ENCODE measurements at places on chromosomes 2 and 18. TPM values are rescaled to one million over a fixed set of nuclear protein-coding genes. Genes with fewer than 3 reads are reported as not detected.

GRCh38 chr18:58541789-58542425 is 87.0 kb downstream of the ALPK2 start:
- peak; percentile 64 for DNase-seq

DNA sequence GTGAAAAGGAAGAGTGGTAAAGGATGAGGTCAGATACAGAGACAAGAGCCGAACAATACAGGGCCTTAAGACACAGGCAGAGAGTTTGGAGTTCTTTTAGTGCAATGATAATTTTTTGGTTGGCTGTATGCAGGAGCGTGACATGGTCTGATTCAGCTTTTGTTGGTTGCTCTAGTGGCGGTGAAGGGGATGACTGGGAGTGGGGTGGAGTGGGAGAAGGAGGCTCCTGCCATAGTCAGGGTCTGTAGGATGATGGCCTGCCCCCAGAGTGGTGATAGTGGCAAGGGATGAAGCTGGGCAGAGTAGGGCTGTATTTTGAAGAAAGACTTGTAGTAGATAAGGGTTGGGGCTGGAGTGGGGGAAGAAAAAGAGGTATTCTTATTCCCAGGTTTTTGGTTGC is 306.6 kb upstream of the VWC2L start:
- no peak for DNase-seq

Gene RIOK3
- total RNA-seq = 61.0 TPM

Gene ACADL
- total RNA-seq = not detected

DNA sequence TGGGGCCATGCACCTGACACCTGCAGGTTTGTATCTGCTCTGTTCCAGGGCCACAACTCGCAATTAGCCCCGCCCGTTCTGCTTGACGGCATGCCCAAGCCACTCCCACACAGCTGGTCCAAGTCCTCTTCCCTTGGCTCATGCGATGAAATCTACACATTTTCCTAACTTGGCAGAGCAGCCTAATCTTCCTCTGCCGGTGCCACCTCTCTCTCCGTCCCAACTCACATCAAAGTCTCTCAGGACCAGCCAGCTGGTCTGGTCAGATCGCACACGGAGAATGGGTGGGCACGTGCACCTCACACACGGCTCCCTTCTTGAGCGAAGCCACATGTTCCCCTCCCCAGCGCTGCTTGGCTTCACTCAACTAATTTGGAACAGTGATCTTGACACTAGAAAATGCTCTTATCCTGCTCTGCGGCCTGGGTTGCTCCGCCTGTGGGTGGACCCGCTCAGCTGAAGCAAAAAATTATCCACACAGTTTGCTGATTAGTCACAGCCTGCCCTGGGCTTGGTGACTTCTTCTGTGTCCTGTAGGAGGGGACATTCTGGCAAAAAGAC is 176.7 kb downstream of the NRP2 start:
- no peak for DNase-seq

DNA sequence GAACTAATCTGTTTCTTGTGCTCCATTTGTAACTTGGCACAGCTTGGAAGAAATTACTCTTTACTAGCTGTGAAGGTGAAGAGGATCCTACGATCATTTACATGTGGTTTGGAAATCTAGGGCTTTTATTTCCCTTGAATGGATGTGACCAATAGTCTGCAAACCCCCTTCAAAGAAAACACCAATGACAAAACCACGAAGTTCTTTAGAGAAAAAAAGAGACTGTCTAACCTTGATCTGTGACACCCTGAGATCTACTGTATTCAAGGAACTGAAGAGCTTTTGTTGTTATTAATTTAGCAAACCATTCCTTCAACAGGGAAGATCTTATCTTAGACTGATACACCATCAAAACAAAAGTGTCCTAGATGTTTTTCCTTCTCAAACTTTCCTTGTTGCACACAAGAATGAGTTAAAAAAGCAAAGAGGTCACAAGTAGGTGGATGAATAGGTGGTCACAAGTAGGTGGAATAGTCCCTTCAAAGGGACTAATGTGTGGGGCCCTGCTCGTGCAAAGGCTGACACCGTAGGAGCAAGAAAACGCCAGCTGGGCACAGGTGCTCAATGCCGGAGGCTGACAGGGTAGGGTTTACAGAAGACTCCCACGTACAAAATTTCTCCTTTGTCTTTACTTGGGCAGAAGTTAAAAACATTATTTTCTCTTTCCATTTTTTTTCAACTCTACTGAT is 95.6 kb upstream of the ITGB6 start:
- DNase-seq = no peak

DNA sequence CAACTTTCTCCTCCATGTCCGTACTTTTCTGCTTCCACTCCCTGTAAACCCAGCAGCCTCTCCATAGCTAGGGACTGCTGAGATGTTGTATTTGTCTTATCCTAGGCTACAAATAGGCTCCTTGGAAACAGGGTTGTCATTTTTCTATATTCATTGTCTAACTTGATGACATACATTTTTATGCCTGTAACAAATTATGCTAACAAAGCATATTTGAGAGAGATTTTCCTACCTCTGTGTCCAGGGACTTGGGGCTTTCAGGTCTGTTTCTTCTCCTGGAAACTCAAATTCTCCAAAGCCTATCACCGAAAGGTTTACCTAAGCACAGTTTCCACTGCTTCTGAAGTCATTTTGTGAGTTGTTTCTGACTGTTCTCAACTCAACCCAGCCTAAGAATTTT is 102.7 kb downstream of the UBE2E3 start:
- DNase-seq = no peak

Gene CASP10
- 25.5 TPM for total RNA-seq

Gene KANSL1L
- total RNA-seq = 3.7 TPM

Gene C2orf72
- total RNA-seq = 2.3 TPM

DNA sequence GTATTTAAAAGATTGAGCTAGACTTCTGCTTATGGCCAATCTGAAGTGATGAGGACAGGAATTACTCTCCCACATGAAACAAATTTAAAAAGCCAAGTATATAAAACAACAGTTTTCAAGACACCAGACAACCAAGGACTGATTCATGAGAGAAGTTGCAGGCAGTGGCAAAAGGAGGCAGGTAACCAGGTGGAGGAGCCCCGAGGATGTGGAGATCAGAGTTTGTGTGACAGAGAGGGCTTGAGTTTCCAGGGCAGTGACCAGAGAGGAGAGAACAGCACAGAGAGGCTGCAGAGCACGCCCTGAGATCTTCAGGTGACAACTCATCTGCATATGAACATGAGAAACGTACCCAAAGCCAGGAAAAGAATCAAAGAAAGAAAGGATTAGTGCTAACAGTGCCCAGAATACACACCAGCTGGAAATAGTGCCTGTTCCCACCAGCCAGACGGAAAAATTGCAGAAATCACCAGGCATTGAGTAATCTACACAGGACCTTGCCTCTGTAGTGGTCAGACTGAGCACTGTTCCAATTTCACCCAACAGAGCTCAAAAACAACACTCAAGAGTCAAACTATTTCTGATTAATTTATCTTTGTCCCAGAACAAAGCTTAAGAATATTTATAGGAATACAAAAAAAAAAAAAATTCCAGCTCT is 173.1 kb downstream of the SEPTIN10 start:
- DNase-seq = no peak

All from activated naive CD8-positive, alpha-beta T cell treated with anti-CD3 and anti-CD28 coated beads for 36 hours (primary cell).